ENCODE measurements at places on chromosomes 16 and 17.

- no peak for DNase-seq
Measured at GRCh38 chr17:71407981-71408380, 712.8 kb upstream of the SOX9 start.

DNA sequence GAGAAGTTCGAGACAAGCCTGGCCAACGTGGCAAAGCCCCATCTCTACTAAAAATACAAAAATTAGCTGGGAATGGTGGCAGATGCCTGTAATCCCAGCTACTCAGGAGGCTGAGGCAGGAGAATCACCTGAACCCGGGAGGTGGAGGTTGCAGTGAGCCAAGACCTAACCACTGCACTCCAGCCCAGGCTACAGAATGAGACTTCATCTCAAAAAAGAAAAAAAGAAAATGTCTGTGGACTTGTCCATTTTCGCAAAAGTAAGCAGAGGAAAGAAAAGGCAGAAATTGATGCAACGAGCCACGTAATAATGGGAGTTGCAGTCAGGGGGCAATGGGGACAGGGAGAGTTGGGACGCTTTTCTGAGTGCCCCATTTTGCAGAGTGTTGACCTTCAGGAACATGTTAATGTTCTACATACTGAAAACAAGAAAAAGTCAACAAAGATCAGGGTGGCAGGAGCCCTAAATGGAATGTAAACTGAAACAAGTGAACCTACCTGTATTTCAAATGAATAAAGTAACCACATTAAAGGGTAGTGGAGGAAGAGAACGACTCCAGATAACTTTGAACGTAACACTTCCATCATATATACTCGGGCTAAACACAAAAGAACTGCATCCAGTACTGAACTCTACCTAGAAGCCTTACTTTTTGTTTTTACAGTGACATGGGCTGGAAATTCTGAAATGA lies 76.4 kb downstream of the CNGB1 start:
- no peak for DNase-seq

- no peak for DNase-seq
Measured at GRCh38 chr17:64262198-64262999, 661 bp downstream of the TEX2 start.

DNA sequence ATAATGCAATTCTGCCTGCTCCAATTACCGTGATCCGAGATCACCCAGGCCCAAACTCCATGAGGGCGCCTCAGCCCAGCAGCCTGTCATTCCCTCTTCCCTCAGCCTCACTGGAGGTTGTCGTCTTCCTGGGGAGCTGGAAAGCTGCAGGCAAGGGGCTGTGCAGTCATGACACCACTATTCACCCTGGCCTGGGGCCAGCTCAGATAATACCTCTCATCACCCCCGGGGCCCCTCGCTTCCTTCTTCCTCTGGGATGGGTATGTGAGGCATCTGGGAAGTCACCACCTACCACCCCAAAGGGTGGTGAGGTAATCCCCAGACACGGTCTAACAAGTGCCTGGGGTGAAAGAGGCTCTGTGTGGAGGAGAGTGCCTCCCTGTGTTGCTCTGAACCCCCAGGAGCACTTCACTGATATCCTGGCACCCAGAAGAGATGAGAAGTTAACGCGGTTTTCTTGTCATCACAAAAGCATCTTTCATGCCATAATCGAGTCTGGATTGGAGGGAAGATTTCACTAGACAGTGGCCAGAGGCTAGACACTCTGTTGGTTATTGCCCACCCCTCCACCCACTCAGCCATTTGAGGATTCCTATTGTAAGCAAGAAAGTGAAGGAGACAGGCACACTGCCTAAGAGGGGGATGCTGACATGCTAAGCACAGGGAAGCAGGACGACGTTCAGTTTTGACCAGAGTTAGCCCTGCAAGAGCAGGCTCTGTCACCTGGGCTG lies 18.4 kb downstream of the CFAP20 start:
- DNase-seq: peak; percentile 59

DNA sequence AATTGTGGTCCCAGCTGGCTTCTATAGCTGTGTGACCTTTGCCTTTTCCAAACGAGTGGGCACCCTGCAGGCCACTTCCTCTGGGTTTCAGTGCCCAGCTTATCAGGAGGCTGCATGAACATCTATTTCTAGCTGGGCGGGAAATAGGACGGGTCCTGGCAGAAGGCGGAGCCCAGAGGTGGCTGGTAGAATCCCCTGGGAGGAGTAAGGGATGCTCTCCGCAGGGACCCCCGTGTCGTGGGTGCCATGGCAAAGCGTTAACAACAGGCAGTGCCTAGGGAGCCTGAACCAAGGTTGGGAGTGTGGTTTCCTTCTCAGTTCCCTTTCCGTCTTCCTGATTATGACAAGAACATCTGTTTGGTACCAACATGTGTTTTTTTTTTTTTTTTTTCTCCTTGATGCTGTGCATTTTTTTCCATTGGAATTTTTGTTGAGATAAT lies 58.2 kb downstream of the PLCG2 start:
- DNase-seq: no peak

- DNase-seq: no peak
Measured at GRCh38 chr17:74803388-74803930, 27.3 kb upstream of the NAT9 start.

DNA sequence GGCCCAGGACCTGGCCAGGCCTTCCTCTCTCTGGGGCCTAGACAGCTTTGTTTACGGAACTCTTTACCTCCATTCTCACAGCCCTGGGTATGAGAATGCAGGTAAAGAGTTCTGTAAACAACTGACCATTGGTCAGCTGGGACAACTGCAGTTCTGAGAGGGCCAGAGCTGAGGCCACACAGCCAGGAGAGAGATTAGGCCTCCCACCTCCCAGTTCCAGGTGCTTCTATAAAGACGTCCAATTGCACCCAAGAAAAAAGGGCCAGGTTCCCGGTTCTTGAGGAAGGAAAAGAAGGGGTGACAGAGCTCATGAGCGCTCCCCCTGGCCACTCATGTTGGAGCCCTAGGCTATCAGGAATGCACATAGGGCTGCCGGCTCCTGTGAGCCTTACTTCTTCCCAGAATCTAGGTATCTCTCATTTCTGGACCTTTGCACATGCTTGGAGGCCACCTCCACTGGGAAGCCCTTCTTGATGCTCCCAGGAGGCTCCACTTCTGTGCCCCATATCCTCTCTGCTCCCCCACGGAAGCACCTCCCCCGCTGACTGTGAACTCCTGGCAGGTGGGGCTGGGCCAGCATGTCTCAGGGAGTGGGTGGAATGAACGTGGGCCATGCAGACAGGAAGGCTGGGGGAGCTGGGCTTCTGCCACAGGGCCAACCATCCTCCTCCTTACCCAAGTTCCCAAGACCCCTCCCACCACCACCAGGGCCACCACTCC lies 13.1 kb downstream of the CNGB1 start:
- DNase-seq: no peak

DNA sequence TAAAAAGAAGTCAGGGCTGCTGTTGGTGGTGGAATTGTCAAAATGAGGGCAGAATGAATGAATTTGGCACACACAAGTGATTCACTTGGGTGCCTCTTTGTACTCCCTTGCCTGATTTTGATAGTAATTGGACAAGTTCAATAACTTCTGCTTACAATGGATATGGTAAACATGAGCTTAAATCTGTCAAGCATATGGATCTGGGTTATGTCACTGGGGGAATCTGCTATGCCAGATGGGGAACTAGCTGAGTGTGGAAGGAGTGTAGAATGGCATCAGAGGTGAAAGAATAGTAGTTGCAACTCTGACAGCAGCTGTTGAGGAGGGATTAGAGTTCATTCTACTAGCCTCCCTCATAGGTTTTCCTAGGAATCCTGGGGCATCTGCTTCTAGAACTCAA lies 724.2 kb upstream of the CDH8 start:
- no peak for DNase-seq

DNA sequence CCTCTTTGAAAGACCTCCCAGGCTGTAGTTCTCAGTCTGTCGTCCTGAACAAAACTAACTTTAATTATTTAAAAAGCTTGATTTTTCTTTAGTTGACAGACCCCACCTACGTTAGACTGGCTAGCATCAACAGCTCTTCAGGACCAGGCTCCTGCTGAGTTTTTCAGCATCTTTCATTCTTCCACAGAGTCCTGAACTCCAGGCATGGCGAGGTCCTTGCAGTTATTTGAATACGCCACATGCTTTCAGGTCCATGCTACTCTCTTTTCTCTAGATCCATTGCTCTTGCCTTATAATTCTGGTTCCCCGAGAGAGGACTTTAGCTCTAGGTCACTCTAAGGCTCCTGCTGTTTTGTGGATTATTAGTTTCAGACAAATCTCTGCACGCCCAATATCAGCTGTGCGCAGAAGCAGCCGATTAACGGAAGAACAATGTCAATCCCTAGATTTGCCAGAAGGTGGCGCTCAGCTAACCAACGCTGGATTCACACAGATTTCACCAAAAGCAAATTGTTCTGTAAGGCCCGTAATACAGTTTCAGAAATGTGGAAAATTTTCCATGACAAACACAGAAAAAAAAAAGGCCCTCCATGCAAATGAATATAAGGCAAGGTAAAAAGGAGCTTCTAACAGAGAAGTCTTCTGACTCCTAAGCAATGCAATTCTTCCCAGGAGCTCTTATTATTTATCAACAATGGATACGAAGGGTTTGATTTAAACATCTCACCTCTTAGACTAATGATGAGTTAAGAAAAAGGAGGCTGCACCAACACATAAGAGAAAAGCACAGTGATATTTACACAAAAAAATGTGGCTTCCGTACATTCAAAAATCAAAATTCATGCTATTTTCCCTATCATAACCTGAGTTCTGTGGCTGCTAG lies 33.5 kb upstream of the BCO1 start:
- DNase-seq: no peak

DNA sequence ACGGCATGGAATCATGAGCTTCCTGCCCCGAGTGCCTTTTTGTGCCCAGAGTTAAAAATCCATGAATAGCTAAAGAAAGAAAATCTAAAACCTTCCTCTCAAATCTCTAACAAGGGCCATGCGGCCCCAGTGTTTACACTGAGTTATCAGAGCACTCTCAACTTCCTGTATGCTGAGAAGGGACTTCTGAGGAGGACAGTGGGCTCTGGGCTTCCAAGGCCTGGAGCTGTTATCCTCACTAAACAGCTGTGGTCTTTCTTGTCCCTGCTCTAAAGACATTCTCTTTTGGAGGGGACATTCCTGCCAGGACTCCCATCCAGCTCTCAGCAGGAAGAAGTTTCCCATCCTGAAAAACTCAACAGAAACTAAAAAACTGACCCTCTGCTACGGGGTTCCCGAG lies 135.6 kb downstream of the AATF start:
- DNase-seq: no peak

GRCh38 chr17:50153650-50154575 lies 3.4 kb upstream of the PPP1R9B start:
- DNase-seq: no peak

DNA sequence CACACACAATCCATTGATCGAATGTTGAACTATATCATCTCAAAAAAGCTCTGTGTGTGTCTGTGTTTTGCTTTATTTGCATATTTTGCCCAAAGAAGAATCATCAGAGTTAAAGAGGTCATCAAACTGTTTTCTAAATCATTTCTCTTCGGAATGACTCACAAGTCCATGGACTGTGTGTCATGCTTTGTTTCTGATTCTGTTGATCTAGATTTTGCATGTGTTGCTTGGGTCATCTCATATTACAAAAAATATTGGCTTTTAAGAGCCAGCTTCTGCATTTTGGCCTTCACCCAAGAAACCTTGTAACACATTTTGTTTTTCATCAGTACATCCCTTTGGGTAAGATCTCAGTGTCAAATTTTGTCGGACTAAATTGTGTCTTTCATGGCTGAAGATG lies 471.2 kb upstream of the HSBP1 start:
- no peak for DNase-seq

DNA sequence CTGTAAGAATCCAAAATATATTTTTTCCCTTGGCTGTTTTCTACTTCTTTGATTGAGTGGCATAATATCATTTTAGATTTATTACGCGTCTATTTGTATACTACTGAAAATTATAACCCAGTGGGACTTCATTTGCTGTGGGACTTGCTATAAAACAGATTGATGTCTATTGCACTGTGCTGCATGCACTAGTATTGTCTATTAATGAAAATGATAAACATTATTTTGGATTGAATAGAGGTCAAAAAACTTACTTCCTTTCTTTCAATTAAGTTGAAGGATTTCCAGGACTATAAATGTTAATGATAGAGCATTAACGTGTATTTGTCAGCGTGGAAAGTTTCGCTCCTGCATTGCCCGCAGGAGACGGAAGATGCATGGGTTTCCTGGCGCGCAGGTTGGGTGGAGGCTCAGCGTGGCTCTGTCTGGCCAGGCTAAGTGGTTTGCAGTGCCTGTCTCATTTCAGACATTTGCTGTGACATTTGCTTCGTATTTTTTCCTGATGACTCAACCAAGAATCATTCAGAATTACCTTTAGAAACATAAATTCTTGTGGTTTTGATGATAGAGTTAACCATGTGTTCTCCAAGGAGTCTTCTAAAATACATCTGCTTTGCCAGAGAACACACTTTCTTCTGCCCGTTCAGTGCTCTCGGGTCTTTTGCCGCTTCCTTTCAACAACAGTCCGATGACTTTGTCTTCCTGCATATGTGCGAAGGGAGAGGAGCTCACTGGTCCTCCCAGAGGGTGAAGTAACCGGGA lies 216.7 kb downstream of the RPTOR start:
- DNase-seq: no peak

DNA sequence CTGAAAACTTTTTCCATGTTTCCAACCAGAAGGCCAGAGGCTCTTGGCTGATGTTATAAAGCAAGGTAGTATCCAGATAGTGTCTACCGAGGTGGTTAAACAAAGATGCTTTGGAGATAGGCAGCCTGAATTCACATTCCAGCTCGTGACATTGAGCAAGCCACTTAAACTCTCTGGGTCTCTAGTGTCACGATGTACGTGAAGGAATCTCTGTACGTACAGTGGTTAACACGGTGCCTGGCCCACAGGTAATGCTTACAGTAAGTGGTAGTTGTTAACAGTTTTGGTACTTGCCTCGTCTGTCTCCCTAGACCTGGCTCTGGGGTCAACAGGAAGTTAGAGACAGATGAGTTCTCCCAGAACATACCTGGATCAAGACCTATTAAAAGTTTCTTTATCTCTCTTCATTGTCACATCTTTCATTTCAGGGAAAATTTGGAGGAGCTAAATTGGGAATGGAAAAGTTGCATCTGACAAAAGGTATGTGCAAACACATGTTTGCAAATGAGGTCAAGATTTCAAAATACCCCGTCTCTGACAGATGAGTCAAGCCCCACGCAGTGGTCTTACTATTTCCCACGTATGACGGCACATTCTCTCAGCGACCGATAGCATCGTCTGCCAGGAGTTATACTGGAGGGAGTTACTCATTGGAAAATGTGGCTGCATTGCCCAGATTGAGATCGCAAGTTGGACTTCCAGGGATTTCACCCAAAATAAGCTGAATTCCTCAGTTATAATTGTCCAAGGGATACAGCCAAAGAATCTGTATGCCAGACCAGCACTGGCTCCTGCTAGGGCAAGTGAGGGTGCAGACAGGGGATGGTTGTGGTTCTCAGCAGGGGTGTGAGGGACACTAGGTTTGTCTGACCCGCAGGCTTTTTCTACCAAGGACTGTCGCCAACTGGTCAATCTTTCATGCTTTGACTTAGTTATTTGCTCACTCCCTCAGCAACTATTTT lies 18.9 kb upstream of the MYH10 start:
- no peak for DNase-seq

DNA sequence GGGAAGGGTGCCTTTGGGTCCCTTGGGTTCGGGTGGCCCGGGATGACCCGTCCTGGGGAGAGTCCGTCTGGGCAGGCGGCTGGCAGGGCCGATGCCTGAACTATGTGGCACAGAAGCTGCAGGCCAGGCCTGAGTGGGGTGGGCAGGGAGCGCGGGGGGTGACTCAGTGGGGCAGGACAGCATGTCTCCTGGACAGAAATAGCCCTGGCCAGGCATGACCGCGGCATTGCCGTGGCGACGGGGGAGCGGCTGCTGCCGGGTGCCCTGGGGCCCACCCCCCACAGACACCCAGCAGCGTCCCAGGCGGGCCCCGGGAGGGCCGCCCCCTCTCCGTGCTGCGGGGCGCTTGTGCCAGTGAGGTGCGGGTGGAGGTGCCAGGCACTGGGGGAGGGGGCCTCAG lies 1.8 kb upstream of the C1QTNF8 start:
- DNase-seq: no peak
